Panc1 (cell line): ENCODE measurements at places on chromosomes 12 and 14.

DNA sequence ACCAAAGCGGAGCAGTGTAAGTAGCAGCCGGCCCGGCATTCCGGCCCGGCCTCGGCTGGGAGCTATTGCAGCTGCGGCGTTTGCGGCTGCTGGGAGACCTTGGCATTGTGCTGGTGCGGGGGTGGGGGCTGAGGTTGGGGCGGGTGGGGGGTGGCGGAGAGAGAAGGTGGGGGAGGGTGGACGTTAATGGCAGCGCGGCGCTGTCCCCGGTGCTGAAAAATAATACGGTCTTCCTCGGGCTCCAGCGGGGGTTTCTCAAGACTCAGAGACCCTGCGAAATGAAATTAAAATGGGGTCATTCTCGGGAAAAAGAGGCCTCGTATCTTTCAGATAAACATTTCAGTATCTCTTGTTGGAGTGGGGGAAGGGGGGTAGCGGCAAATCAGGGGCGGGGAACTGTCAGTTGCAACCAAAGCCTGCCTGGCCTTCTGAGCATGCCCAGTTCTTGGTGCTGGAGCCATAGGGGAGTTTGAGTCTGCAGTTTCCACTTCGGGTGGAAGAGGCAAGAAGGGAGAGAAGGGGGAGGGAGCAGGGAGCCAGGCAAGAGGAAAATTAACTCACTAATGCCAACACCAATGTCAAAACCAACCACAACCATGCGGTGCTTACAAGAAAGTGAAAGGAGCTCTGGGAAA lies 414 bp downstream of the UNC79 start:
- H3K27me3 ChIP-seq, result peaks cover 8% of the 10 kb centered on the region
- no peaks in the 10 kb centered on the region for H3K4me1 ChIP-seq
- H3K27ac ChIP-seq, result no peak overlapping the region
- DNase-seq, result no peak
- no peaks in the 10 kb centered on the region for H3K36me3 ChIP-seq

DNA sequence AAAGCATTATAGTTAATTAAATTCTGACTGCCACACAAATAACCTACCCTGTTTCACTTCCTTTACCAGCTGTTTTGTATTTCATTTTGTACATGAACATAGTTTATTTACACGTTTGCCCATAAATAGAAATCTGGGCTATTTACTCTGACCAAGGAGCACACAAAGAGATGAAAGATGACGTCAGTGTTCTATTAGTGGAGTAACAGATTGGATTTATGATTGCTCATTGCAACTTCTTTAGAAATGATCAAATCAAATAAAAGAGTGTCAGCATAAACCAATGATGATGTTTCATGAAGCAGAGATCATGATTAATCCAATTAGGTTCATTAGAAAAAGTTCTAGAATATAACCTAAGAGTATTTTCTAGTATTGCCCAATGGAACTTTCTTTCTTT lies 12.0 kb upstream of the RTL1 start:
- H3K4me3 ChIP-seq, result no peak overlapping the region
- no peaks in the 10 kb centered on the region; the same call in 1 of the 2 replicates for H3K4me1 ChIP-seq
- no peaks in the 10 kb centered on the region for H3K27me3 ChIP-seq
- H3K27ac ChIP-seq, result no peak overlapping the region

DNA sequence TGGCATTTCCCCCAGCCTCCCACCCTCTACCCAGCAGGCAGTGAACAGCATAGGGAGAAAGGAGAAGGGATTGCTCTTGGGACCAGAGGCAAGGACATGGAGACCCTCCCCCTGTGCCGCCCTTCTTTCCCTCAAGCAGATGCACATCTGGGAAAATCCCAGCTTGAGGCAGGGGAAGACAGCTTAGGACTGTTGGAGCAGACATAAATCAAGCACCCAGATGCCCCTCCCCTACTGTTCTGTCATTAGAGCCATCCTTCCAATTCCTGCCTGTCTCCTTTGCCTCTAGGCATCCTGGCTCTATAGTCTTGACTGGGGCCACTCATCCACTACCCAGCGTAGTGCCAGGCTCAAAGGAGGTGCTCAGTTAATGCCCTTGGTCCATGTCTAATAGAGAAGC lies 7.5 kb upstream of the CISTR start:
- no peak overlapping the region for H3K4me3 ChIP-seq
- DNase-seq, result no peak
- no peaks in the 10 kb centered on the region for H3K27me3 ChIP-seq
- H3K27ac ChIP-seq, result no peak overlapping the region

GRCh38 chr14:30763891-30764290 lies 110.5 kb upstream of the COCH start:
- no peak overlapping the region for H3K4me3 ChIP-seq
- no peaks in the 10 kb centered on the region for H3K4me1 ChIP-seq
- H3K27ac ChIP-seq, result no peak overlapping the region
- H3K27me3 ChIP-seq, result no peaks in the 10 kb centered on the region
- no peaks in the 10 kb centered on the region for H3K36me3 ChIP-seq

- peaks cover 38% of the 10 kb centered on the region for H3K4me1 ChIP-seq
- H3K36me3 ChIP-seq, result no peaks in the 10 kb centered on the region
- no peaks in the 10 kb centered on the region for H3K27me3 ChIP-seq
- H3K27ac ChIP-seq, result peak overlapping the region; percentile 32; the same call in 1 of the 2 replicates
- DNase-seq, result no peak
Measured at GRCh38 chr12:26092346-26093105, 32.3 kb downstream of the BHLHE41 start.

DNA sequence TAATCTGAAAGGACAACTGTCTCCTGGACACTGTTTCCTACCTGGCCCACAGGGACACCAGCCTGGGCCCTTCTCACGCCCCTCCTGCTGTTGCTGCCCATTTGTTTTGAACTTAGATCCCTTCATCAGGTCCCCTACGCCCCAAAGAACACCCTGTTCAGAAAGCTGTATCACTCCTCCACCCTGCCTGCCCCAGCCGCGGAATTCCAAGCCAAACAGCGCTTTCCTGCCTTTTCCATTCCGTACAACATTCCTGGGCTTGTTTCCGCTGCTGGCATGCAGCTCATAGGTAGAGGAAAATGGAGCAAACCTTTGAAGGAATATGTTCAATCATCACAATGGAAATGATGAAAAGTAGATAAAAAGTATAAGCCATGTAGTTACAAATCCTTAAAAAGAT lies 12.8 kb upstream of the GSG1 start:
- H3K27me3 ChIP-seq, result no peaks in the 10 kb centered on the region
- H3K36me3 ChIP-seq, result no peaks in the 10 kb centered on the region

DNA sequence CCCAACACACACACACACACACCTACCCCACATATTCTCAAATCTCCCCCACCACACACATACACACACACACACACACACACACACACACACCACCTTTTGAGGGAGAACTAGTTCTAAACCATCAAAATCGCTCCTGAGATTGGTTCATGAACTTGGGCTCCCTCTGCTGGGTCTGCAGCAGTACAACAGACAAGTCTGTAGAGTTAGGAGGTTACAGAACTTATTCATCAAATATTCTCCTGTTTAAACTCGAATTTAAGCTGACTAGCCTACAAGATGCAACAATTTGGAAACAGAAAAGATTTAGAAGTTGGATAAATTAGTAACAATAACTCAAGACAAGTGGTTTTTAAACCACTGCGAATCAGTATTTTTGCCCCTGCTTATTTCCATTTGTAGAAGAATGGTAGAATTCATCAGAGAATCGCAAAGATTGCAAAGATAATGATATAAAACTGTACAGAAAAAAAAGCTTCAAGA lies 136.4 kb upstream of the USP15 start:
- no peaks in the 10 kb centered on the region for H3K4me1 ChIP-seq
- H3K4me3 ChIP-seq, result no peak overlapping the region
- no peaks in the 10 kb centered on the region for H3K36me3 ChIP-seq

DNA sequence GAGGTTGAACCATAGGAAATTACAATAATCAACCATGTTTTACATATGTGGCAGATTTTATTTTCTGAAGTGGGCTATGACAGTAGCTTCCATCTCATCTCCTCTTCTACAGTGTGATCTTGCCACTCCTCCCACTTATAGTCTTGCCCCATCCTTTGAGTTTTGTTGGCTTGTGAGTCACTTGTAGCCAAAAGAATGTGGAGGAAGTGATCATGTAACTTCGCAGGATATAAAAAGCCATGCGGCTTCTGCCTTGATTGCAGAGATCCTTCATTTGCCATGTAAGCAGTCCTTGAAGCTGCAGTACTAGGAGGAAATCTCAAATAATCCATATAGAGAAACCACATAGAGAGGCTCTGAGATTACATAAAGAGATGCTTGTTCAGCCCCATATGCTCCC lies 13.7 kb upstream of the ZNF84 start:
- H3K4me1 ChIP-seq, result no peaks in the 10 kb centered on the region
- H3K4me3 ChIP-seq, result no peak overlapping the region
- DNase-seq, result no peak
- no peak overlapping the region for H3K27ac ChIP-seq
- no peaks in the 10 kb centered on the region; the same call in 1 of the 2 replicates for H3K36me3 ChIP-seq

GRCh38 chr12:72540811-72541210 lies 268.6 kb downstream of the TRHDE start:
- no peak overlapping the region for H3K4me3 ChIP-seq
- H3K27ac ChIP-seq, result no peak overlapping the region
- H3K36me3 ChIP-seq, result no peaks in the 10 kb centered on the region
- H3K4me1 ChIP-seq, result no peaks in the 10 kb centered on the region

DNA sequence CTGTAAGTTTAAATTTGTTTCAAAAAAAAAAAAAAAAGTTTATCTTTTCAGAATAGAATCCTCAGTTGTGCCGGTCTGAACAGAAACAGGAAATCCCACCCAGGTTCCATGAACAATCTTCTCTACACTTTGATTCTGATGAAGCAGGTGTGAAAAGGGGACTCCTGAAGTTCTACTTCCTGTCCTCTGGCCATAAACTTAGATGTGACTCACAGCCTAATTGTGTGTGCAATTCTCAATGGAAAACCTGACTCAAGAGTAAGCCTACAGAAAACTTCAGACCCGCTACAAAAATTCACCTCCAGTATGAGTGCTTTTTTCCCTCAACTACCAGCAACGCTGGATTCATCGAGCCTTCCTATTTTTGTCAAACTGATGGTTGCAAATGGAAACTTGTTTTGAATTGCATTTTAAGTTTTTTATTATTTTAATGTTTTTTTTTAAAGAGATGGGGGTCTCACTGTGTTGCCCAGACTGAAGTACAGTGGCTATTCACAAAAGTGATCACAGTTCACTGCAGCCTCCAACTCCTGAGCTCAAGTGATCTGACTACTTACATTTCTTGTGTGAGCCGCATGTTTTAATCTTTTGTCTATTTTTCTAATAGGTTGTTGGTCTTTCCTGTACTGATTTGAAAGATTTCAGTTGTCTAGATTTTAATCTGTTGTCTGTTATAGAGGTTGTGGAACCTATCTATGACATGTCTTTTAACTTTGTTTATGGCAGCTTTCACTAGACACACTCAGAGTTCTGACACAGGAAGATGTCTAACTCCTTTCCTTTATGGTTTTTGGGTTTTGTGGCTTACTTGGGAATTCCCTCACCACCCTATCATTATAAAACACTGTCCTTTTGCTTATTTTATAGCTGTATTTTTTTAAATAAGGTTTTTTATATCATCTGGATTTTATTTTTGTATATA lies 37.6 kb downstream of the ATG14 start:
- DNase-seq, result peak; percentile 36
- H3K27me3 ChIP-seq, result no peaks in the 10 kb centered on the region
- no peaks in the 10 kb centered on the region for H3K4me1 ChIP-seq
- H3K27ac ChIP-seq, result no peak overlapping the region
- H3K4me3 ChIP-seq, result no peak overlapping the region

GRCh38 chr14:58919217-58919616 lies 269.2 kb upstream of the DAAM1 start:
- H3K27me3 ChIP-seq, result no peaks in the 10 kb centered on the region
- no peak overlapping the region for H3K4me3 ChIP-seq
- no peak overlapping the region for H3K27ac ChIP-seq
- H3K4me1 ChIP-seq, result no peaks in the 10 kb centered on the region
- no peak for DNase-seq

DNA sequence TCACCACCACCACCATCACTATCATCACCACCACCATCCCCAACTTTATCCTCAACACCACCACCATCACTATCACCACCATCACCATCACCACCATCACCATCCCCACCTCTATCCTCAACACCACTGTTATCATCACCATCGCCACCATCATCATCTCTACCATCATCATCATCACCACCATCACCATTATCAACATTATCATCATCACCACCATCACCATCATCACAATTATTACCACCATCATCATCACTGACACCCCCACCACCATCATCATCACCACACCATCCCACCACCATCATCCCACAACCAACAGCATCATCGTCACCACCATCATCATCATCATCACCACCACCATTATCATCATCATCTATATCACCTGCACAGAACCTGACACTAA lies 188.4 kb upstream of the PWP1 start:
- DNase-seq, result no peak
- H3K27me3 ChIP-seq, result no peaks in the 10 kb centered on the region
- no peaks in the 10 kb centered on the region for H3K4me1 ChIP-seq
- H3K36me3 ChIP-seq, result no peaks in the 10 kb centered on the region
